ENCODE measurements at places on chromosomes 4 and X.

- DNase-seq = no peak
These were observed 28.7 kb downstream of the ADH6 start for GRCh38 chr4:99190336-99190735.

GRCh38 chr4:14848229-14848628 is 154.1 kb upstream of the CPEB2 start:
- DNase-seq = no peak

DNA sequence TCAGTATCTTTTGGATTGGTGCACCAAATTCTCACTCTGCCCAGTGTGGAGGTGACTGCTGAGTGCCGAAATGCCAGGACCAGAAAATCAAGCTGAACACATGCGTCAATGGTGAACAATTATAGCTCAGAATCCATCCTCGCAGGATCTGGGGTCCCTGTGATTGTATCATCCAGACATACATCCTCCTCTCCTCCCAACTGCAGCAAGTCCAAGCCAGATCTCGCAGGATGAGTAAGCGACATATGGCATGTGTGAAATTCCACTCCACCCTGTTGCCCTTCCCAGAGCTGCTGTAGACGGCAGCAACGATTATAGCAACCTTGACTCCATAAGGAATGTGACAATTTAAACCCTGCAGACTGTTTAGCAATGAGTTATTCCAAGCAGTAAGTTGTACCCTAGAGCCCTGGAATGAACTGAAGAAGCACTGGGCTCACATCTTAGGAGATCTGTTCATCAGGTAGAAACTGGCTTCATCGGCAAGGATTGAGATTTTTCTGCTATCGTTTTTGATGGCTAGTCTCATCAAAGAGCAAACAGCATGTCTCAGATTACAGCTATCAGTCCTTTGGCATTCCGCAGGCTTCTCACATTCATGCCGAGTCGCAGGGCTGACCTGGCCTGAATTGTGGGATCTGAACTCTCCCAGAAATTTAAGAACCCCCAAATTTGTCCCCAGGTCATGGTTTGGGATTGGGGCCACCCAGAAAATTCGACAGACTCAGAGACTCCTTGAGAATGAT is 35.5 kb upstream of the SORBS2 start:
- no peak for DNase-seq

- DNase-seq = no peak
These were observed 20.7 kb downstream of the NALF2 start for GRCh38 chrX:69524781-69525363.

- DNase-seq = no peak
These were observed 183.4 kb downstream of the SPRY1 start for GRCh38 chr4:123579961-123580360.

- no peak for DNase-seq
These were observed 129.0 kb downstream of the PPP3CA start for GRCh38 chr4:101218346-101218745.

DNA sequence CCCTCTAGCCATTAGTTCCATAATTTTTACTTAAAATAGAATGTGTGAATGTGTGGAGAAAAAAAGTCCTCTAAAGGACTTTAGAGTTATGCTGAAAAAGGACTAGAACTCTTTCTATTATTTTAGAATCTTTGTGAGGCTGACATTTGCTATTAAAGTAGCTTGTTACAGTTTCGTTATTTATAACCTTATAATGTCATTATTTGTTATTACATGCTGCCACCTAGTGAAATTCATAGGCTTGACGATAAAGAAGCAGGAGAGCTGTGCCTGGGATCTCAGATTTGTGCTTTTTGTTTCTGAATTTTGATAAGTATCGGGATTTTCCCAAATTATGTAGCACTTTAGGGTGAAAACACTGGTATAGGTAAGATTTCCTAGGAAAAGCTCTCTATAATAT is 38.5 kb upstream of the TAPT1 start:
- no peak for DNase-seq

DNA sequence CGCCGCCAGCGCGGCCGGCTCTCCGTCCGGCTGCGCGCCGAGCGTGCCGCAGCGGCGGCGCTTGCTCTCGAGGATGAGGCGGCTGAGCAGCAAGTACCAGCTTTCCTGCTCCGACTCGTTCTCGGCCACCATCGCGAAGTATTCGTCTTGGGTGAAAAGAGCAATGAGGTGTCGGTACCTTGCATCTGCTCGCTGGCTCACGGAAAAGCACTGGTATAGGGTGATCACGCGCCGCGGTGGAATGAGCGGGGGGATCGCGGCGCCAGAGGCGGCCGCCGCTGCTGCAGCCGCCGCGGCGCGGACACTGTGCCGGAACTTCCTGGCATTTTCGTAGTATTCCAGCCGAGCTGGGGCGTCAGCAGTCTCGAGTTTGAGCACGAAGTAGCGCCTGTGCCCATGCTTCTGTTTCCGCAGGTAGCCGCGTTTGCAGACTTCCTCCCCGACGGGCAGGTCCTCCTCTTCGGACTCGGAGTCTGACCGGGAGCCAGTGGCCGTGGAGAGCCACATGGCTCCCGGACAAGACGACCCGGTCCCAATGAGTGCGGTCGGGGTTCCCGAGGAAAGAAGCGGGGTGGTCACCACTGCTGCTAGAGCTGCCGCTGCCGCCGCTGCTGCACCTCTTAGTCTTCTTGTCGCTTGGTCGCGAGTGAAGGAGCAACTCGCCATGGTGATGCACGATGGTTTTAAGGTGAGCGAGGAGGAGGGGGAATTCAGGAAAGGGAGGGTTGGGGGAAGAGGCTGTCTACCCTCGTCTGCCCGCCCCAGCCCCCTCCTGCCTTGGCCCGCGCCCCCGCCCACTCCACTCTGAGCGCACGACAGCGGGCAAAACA is 469 bp downstream of the IRS4 start:
- DNase-seq = no peak

DNA sequence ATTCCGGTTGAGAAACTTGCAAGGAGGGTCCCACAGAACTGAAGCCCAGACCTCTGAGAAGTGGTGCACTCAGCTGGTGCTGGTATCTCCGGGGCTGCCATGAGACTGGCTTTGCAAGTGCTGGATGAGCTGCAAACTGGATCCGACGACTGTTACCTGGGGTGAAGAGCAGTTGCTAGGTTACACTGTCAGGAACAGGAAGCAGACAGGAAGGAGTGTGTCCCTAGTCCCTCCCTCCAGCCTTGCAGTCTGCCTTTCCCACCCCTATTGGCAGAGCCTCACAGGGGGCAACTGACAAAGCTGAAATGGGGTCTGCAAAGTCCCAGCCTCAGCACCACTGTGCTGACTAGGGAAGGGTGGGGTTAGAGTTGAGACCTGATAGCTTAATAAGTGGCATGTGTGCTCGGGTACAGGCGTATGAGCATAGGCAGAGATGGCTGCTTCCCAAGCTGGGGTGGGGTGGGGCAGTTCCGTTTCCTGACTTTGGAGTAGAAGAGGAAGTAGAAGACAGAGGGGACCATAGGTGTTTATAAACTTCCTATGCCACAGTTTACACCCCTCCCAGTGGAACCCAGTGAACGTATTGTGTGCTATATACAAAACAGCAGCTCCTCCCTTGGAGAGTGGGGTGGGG is 18.0 kb downstream of the PPEF1 start:
- no peak for DNase-seq

GRCh38 chr4:152467101-152467500 is 68.8 kb downstream of the FBXW7 start:
- DNase-seq = no peak

DNA sequence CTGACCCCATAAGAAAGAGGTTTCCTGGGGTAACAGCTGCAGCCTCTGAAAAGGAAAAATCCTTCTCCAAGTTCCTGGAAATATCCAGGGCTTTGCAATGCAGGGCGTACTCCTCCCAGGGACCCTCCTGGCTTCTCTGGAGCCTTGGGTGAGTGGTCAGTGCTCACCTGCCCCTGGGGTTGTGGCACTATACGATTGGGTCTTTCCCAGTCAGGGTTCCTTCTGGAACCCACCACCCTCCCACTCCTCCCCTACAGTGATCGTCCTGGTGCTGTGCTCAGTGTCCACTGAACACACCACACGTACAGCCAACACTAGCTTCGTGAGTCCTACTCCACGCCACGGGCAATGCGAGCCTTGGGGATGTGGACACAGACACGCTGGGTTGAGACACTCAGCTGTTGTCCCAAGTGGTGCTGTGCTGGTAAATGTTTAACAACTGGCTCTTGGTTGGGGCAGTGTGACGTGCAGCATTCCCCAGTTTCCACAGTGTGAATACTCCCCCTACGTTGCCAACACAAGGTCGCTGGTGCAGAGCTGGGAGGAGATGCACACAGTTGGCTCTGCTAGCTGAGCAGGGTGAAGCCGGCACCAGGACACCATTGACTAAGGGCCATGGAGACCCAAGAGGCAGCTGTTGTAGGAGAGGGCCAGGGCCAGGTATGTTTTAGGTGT is 65.4 kb downstream of the HTRA3 start:
- no peak for DNase-seq

DNA sequence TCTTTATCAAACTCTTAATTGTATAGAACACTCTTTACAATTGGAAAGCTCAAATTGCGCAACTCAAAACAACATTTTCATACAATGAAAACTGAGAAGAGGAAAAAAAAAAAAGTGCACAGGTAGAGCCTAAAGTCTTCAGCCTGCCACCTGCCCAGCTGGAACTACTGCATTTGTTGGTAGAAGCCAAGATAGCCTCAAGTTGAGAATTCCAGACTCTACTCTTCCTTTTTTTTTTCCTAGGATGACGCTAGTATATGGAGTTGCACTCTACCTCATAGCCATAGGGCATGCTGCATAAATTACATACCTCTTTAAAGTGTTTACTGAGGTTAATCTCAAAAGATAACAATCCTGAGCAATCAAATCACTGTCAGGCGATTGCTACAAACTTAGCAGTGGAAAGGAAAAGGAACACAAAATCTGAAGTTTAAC is 13.6 kb downstream of the ABCG2 start:
- DNase-seq = no peak

DNA sequence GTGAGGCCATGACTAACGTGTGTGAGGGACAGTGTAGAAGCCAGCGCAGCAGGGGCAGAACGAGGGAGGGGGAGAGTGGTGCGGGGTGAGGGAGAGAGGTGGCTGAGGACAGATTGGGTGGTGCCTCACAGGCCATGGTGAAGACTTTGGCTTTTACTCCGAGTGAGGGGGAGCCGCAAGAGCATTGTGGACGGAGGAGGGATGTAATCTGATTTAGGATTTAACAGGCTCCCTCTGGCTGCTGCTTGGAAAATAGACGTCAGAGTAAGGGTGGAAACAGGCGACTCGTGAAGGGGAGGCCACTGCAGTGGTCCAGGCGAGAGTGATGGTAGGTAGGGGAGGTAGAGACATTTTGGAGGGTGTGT is 13.0 kb downstream of the PPP1R3F start:
- no peak for DNase-seq

- DNase-seq = no peak
These were observed 51.4 kb upstream of the LRAT start for GRCh38 chr4:154692304-154692818.

- no peak for DNase-seq
These were observed 7.0 kb downstream of the TEX11 start for GRCh38 chrX:70901465-70901864.

DNA sequence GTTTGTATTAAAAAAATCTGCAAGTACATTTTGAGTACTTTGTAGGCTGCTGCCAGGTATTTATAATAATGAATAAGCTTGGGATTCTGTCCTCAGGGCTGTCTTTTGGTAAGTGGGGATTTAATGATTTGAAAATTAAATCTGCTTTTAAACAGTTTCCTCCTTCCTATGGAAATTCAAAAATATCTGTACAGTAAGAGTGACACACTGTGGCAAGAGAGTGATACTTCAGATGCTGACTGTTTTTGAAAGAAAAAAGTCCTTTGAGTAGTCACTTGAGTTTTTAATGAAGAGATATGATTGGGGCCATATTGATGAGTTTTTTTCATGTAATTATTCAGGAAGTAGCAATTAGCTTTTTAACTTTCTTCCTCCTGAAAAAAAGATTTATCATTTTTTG is 49.2 kb downstream of the SMARCAD1 start:
- DNase-seq = no peak

DNA sequence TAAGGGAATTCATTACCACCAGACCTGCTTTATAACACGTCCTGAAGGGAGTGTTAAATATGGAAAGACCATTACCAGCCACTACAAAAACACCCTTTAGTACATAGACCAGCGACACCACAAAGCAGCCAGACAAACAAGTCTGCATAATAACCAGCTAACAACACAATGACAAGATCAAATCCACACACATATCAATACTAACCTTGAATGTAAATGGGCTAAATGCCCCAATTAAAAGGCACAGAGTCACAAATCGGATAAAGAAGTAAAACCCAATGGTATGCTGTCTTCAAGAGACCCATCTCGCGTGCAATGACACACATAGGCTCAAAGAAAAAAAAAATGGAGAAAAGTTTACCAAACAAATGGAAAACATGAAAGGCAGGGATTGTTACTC is 36.9 kb downstream of the FGF16 start:
- no peak for DNase-seq

- DNase-seq = no peak
These were observed 12.2 kb downstream of the SOD3 start for GRCh38 chr4:24807611-24808010.

GRCh38 chrX:71919431-71919830 is 8.8 kb downstream of the NHSL2 start:
- no peak for DNase-seq

- DNase-seq = no peak
These were observed 61.7 kb upstream of the PLS3 start for GRCh38 chrX:115499112-115499805.

GRCh38 chrX:70973221-70973620 is 42.3 kb upstream of the SLC7A3 start:
- no peak for DNase-seq

- no peak for DNase-seq
These were observed 41.1 kb downstream of the AFF1 start for GRCh38 chr4:86975927-86976326.

- no peak for DNase-seq
These were observed 209.3 kb downstream of the UGT8 start for GRCh38 chr4:114807759-114808404.

GRCh38 chrX:51420610-51421009 is 75.8 kb downstream of the NUDT11 start:
- DNase-seq = no peak

DNA sequence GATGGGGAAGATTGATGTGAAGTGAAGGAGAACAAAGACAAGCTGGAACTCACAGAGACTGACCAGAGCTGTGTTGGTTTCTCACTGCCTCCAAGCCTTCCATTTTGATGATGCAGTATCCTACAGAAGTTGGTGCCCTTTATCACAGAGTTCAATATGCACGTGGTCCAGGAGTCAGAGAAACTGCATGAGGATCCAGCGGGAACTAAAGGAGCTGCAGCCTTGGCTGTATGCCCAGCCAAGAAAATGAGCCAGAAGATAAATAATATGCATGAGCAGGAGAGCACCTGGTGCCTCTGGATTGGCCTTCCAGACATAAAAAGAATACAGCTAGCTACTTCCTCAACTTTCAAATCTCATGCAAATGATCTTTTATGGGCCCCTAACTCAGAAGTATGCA is 44.3 kb upstream of the DCLK2 start:
- DNase-seq = no peak

- DNase-seq = no peak
These were observed 5.5 kb upstream of the IRAK1 start for GRCh38 chrX:154025230-154025629.

- DNase-seq = no peak
These were observed 57.7 kb upstream of the C4orf54 start for GRCh38 chr4:99715286-99715685.

All from activated CD4-positive, CD25-positive, alpha-beta regulatory T cell treated with anti-CD3 and anti-CD28 coated beads, Interleukin-2, amount 50 U/mL, for 72 hours (primary cell).